ENCODE measurements at places on chromosomes 1 and 21. TPM values are rescaled to one million over a fixed set of nuclear protein-coding genes. Genes with fewer than 3 reads are reported as not detected.

The CRNN gene
- not detected for total RNA-seq

The FGR gene
- total RNA-seq: not detected

The TSPEAR gene
- not detected for total RNA-seq

The FCAMR gene
- total RNA-seq: not detected

The KRTAP21-1 gene
- not detected for total RNA-seq

The ATF3 gene
- total RNA-seq: 2.8 TPM

Data from smooth muscle cell of bladder (primary cell).